Ascending aorta (tissue), 2 donors: ENCODE measurements at places on chromosomes 3 and 15.

- DNase-seq = no peak
Measured at GRCh38 chr3:62019906-62020305, 353.4 kb downstream of the FEZF2 start.

DNA sequence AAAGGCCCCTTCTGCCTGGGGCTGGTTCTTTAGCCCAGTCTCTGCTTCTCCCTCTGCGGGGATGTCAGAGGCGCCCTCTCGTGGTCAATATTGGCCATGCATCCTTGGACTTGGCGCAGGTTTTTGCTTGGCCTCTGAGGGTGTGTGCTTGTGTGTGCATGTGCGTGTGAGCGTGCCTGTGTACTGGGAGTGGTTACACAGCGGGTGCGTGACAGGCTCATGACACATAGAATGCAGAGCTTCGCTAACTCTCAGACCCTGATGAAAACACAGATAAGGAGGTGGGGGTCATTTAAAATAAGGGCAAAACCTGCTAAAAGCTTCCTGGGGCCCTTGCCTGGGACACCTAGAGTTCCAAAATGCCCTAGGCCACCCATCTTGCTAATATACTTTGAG is 160.9 kb downstream of the SMAD6 start:
- no peak for DNase-seq

- DNase-seq = no peak
Measured at GRCh38 chr3:78645628-78646310, 1122.0 kb downstream of the ROBO1 start.

DNA sequence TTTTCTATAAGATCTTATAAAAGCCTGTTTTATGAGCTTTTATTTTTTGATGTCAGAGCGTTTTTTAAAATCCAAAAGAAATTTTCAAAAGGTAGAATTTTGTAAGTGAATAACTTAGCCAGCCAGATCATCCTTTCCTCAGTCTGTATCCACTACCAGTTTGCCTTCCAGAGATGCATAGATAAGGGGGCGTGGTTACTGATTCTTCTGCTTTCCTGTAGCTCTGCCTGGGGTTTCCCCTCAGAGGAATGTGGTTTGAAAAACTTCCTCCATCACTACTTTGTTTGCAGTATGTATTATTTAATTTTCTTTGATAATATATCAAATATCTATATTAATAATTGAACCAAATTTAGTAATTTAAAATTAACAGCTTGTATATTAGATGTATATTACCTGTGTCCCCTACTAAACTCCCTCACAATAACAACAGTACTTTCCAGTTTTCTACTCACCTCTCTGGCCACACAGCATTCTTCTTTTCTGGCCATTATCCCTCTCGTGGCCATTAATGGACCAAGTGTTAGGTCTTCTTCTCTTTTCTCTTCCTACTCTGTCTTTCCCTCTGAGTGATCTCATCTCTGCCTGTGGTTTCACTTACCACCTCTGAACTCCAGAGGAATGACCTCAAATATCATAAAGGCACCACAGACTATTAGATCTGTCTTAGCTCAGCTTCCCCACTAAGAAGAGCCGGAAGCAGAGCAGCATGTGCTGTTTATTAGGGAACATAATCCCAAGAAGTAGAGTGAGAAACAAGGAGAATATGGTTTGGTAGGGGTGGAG is 239.7 kb downstream of the UBE2E2 start:
- no peak for DNase-seq

DNA sequence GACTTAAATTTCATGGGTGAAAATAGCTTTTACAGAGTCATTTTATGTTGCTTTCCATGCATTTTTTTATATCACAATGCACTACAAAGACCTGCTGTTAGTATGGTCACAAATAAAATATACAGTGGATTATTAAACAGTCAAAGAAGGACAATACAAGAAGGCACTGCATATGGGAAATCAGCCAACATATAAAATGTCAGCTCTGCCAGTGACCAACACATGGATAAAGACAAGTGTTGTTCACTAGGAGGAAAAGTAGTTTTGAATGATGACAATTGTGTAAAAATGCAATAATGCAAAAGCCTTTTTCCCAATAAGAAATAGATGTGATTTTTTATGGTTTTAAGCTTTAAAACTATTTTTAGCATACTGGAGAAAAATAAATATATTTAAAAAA is 425.3 kb upstream of the CBLB start:
- no peak for DNase-seq

DNA sequence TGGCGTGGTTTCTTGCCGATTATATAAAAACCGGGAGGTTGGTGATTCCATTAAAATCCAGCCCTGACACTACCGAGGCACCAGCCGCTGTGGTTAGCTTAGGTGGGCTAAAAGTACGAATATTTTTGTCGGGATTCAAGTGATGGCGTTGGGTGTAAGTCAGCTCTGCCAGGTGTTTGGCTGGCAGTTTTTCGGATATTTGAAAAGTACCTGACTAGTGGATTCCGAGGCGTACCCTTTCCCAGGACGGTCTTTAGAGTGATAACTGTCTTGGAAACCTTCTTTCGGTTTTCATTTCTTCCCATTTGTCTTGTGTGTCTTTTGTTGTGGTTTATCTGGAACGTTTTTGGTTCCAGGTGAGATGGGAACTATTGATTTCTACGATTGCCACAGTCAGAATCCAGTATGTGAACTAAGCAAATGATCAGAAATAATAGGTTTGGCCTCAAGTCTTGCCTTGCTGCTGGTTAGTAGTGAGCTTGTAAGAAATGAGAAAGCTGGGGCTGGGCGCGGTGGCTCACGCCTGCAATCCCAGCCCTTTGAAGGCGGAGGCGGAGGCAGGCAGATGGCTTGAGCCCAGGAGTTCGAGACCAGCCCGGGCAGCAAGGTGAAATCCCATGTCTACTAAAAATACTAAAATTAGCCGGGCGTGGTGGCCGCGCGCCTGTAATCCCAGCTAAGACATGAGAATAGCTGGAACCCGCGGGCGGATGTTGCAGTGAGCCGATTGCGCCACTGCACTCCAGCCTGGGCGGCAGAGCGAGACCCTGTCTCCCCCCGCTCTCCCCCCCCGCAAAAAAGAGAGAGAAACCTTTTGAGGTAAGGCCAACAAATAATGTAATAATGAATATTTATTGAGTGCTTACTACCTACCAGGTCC is 1.4 kb downstream of the FYTTD1 start:
- DNase-seq = peak; percentile 84

- DNase-seq = no peak
Measured at GRCh38 chr15:71374607-71375352, 259.5 kb downstream of the THSD4 start.

DNA sequence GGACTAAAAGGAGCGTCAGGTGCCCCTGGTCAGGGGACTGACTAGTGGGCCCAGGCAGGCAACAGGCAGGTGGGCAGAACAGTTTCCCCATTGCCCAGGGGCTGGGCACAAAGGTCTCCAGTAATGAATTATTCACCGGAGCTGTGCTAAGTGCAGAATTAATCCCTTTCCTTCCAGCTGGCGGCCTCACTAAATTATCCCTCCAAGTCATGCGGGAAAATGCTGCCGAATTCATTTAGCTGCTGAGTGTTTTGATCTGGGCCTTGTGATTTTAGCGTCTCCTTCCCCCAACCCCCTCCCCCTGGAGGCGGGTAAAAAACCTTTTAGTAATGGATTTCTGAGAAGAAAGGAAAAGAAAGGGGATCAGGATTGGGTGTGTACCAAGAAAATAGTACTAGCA is 47.2 kb downstream of the CCDC33 start:
- no peak for DNase-seq

DNA sequence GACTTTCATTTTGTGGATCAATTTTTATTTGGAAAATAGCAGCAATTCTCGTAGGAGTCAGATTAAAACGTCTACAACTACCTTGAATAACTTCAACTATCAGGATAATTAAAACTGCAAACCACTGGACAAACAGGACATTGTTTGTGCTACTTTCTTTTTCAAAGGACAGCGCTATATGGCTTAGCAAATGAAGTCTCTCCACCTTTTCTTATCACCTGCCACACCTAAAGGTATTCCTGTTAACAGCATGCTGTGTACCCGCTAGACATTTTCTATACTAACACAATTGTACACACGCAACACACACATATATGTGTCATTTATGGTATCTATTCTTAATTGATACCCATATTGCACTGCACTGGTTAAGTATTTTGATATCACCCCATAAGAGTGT is 19.2 kb downstream of the MNS1 start:
- no peak for DNase-seq

- no peak for DNase-seq
Measured at GRCh38 chr3:127424766-127425504, 137.1 kb upstream of the PRR20G start.

- DNase-seq = no peak
Measured at GRCh38 chr3:101544161-101544850, 17.4 kb upstream of the TRMT10C start.

DNA sequence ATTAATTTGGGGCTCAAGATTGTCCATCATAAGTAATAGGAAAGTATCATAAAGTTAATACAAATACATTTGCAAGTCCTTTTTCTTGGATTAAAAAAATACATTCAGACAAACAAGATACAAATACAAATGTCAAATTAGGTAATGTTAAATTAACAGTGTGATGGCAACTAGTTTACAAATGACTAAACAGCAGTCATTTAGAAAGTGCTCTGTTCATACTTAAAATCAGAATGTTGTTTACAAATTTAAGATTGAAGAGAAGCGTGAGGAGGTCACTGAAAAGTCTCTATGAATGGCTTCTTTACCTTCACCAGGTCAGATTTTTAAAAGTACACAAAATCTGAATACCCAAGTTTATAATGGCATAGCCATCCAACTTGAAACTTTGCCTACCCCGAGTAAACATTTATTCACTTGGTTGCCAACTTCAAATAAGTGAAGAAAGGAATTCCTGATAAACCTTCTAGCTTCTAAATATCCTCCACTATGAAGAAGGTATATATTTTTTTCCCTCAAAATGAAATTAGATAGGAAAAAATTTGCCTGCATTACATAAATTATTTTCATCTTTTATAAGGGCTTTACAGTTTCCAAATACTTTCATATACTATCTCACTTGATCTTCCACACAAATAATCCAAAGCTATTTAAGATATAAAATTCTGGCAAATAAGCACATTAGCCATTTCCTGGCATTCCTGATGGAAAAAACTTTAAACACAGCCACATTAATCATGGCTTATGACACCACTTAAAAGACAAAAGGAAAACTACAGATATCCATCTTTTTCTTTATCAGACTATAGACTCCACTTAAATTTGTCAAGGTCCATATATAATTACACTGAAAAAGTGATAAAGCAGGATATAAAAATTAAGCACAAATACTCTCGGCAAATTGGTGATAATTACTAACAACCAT is 11.5 kb upstream of the NEK10 start:
- no peak for DNase-seq

DNA sequence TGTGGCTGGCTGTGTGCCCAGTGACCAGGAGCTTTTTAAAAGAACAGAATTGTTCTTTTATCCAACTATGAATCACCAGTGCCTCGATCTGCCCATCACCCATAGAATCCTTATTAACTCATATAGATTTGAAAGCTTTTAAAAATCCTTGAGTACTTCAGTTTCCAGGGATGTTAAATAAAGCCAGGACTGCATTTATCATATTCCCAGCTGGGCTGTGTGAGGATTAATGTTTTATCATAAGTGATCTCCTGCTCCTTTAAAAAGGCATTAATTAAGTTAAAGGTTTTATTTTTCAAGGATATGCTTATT is 234.0 kb downstream of the MYRIP start:
- DNase-seq = no peak

GRCh38 chr3:190120269-190121060 is at the start of gene P3H2:
TSS of gene P3H2 (minus strand) at chr3:190120897. CDS start at chr3:190120731, 166 bp downstream.
- peak; percentile 92 for DNase-seq

- no peak for DNase-seq
Measured at GRCh38 chr15:85329561-85330422, 50.6 kb upstream of the AKAP13 start.

- no peak for DNase-seq
Measured at GRCh38 chr3:194574639-194575483, 58.4 kb downstream of the TMEM44 start.

DNA sequence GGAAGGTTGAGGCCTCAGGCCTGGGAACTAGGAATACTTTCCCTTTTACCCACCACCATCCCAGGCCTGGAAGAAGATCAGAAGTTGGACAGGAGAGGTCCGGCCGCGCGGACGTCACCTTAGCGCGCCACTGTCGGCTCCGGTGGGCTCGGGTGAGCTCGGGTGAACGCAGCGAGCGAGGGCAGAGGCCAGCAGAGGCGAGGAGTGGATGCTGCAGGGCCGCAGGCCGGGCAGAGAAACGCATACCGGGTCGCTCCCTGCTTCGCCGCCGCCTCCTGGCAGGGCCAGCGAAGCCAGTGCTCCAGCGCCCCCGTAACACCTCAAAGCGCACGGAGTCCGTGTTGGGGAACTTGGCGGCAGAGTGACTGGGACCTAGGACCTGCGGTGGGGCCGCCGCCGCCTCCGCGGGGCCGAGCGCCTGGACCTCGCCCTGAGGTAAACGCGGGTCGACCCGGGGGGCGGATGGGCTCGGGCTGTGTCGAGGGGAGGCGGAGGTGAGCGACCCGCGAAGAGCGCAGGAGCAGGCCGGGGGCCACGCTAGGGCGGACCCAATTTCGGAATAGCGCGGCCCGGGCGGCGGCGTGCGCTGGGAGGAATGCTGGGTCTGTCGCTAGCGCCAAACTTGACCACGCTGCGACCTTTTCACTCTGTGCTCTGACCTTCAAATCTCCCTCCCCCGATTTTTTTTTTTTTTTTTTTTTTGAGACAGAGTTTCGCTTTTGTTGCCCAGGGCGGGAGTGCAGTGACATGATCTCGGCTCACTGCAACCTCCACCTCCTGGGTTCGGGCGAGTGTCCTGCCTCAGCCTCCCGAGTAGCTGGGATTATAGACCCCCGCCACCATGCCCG is 1.6 kb downstream of the CYP11A1 start:
- no peak for DNase-seq

- DNase-seq = no peak
Measured at GRCh38 chr3:154177406-154177805, 56.2 kb downstream of the ARHGEF26 start.

GRCh38 chr3:72888546-72889309 is 882 bp downstream of the GXYLT2 start:
- no peak for DNase-seq

- no peak for DNase-seq
Measured at GRCh38 chr3:52805270-52806039, 10.9 kb downstream of the ITIH3 start.

- DNase-seq = no peak
Measured at GRCh38 chr15:40925863-40926658, 3.1 kb upstream of the DLL4 start.

- DNase-seq = no peak
Measured at GRCh38 chr3:38120693-38121450, 16.1 kb downstream of the ACAA1 start.

GRCh38 chr15:66007663-66008262 is 138.5 kb downstream of the RAB11A start:
- DNase-seq = no peak

DNA sequence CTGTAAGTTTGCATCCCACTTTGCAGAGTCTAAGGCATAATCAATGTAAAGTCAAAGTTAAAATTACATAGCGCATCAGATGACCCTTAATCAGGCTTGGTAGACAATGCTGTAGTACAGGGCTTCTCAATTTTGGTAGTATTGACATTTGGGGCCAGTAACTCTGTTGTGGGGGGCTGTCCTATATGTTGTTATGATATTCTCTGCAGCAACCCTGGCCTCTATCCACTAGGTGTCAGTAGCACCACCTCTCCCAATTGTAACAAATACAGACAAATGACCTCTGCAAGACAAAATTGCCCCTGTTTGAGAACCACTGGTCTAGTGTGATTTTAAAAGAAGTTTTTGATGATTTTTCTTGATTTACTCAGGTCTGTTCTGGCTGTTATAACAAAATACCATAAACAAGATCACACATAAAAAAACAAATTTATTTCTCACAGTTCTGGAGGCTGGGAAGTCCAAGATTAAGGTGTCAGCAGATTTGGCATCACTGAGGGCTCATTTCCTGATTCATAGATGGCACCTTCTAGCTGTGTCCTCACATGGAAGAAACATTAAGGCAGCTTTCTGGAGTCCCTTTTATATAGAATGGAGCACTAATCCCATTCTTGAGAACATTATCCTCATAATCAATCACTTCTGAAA is 37.6 kb upstream of the SLC9A9 start:
- DNase-seq = no peak
